Sigmoid colon (tissue), 7 donors: ENCODE measurements at places on chromosomes 5 and 9. TPM values are rescaled to one million over a fixed set of nuclear protein-coding genes. Genes with fewer than 3 reads are reported as not detected.

Gene GNA14
- 29.2 TPM for total RNA-seq

Gene ADAMTSL1
- 6.5 TPM for total RNA-seq

Gene CCDC192
- total RNA-seq: not detected

Gene ACTBL2
- total RNA-seq: not detected

Gene TAF11L12
- not detected for total RNA-seq
